ENCODE measurements at places on chromosomes 2 and 18. TPM values are rescaled to one million over a fixed set of nuclear protein-coding genes. Genes with fewer than 3 reads are reported as not detected.

Gene SPTBN1
- total RNA-seq = 52.6 TPM

- DNase-seq = peak; percentile 66
Observed at GRCh38 chr2:7449298-7449697, 532.1 kb downstream of the RNF144A start.

DNA sequence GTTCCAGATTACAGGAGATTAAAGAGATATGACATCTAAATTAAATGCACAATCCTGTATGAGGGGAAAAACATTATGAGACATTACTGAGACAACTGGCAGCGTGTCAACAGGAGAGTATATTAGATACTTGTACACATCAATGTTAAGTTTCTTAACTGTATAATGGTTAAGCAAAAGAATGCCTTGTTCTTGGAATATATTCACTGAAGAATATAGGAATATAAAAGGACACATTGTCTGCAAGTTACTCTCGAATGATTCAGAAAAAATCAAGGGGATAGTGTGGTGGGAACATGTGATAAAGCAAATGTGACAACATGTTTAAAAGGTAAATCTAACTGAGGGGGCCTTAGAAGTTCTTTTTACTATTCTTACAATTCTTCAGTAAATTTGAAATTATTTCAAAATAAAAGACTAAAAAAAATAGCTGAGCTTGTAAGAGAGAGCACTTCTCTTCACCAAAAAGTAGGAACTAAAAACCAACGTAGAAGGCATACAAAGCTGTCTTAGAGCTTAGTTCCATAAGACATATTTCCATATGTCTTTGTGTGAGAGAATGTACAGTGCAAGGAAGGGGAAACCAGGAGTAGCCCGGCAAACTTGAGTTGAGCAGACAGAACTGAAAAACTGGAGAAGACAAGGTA, 7.5 kb downstream of the WDPCP start:
- DNase-seq = no peak

- no peak for DNase-seq
Observed at GRCh38 chr18:61876899-61877298, 15.9 kb downstream of the RNF152 start.

DNA sequence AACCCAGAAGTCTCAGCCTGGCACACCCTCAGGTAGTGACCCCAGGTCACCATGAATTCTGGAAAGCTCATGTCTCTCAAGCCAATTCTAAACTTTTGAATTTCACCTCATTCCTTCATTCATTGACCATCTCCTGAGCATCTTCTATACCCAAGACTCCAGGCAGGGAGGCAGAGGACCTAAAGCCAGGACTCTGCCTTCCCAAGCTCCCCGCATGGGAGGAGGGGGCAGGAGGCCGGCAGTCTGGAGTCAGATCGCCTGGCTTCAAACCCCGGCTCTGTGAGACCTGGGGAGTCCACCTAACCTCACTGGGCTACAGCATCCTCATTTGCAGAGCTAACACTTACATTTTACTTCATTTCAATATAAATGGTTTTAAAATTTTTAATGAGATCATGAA, 59.0 kb downstream of the SMAD7 start:
- DNase-seq = no peak

GRCh38 chr18:8911408-8912340, 190.8 kb upstream of the NDUFV2 start:
- DNase-seq = no peak

GRCh38 chr2:121705390-121705789, 31.3 kb downstream of the NIFK start:
- no peak for DNase-seq

All from activated CD4-positive, alpha-beta T cell treated with anti-CD3 and anti-CD28 coated beads, Interleukin-2, amount 10 ng/mL, durations not matched to agents 24 days and 14 days (primary cell).